Pancreas (tissue), 10 donors: ENCODE measurements at places on chromosomes 7 and 10.

- DNase-seq: no peak
Measured at GRCh38 chr7:140212100-140212881, 35.5 kb upstream of the KDM7A start.

GRCh38 chr10:97406064-97406463 is 4.9 kb upstream of the RRP12 start:
- DNase-seq: no peak

DNA sequence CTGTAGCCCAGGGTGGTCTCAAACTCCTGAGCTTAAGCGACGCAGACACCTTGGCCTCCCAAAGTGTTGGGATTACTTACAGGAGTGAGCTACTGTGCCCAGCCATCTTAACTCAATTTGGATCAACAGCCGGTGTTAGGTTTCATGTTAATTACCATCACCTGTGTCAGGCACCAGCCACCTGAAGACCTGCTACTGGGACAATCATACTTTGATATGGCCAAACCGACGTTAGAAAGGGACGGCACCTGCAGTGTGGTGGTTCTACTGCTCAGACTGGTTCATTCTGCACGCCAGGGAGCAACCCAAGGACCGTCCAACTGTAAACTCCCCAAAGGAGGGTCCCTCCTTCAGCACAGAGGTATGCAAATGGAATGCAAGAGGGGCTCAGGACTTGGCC is 74.2 kb upstream of the CYTH3 start:
- DNase-seq: no peak

- no peak for DNase-seq
Measured at GRCh38 chr7:144907577-144907976, 71.7 kb upstream of the TPK1 start.

GRCh38 chr7:71857338-71857737 is 554.8 kb downstream of the CALN1 start:
- DNase-seq: no peak

DNA sequence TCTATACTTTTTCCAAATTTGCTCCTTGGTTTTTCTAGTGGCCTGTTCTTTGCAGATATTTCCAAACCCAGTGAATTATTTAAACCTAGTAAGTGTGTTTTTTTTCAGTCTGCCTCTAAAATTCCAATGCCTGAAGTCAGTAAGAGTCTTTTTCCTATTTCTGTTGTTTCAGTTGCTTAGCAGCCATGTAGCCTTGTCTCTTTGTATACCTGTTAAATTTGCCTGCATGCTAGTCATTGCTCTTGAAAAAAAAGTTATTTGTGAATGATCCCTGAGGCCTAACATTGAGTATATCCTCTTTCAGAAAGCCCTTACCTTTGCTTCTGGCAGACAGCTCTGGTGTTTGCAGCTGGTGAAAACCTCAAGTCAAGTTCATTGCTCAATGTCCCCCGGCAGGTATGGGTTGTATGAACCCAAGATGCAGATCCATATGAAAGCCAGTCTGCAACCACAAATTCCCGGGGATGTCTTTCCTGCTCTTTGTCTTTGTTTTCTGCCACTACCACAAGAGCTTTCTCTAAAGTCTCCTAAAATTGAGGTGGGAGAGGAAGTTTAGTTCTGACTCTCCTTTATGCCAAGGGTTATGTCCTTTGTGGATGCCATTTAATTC is 35.7 kb downstream of the CH25H start:
- no peak for DNase-seq

GRCh38 chr10:128167926-128168520 is 41.8 kb upstream of the MKI67 start:
- DNase-seq: no peak

GRCh38 chr10:58030208-58030607 is 237.5 kb downstream of the IPMK start:
- DNase-seq: no peak

DNA sequence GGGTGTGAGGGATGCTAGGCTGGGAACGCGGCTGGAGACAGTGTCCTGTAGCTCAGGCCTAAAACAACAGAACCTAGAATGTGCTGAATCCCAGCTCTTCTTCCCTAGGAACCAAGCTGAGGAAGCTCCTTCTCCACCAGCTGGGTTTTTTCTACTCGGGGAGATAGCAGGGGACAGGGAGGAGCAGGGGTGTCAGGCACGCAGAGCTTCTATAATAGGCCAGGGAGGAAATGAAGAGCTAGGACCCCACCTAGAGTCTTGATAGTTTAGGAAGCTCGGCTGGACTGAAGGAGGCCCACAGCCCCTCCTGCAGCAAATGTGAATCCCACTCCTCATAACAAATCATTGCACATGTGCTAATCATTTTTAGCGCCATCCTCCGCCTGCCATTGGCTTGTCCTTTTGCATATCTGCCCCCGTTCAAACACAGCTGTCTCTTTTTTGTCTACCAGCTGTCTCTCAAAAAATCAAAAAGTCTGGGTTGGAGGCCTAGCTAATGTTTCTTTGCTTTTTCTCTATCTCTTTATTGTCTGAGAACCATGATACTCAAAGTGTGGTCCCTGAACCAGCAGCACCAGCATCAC is 24.1 kb upstream of the FAM180A start:
- DNase-seq: no peak

GRCh38 chr7:91187061-91187460 is 77.2 kb upstream of the FZD1 start:
- no peak for DNase-seq

DNA sequence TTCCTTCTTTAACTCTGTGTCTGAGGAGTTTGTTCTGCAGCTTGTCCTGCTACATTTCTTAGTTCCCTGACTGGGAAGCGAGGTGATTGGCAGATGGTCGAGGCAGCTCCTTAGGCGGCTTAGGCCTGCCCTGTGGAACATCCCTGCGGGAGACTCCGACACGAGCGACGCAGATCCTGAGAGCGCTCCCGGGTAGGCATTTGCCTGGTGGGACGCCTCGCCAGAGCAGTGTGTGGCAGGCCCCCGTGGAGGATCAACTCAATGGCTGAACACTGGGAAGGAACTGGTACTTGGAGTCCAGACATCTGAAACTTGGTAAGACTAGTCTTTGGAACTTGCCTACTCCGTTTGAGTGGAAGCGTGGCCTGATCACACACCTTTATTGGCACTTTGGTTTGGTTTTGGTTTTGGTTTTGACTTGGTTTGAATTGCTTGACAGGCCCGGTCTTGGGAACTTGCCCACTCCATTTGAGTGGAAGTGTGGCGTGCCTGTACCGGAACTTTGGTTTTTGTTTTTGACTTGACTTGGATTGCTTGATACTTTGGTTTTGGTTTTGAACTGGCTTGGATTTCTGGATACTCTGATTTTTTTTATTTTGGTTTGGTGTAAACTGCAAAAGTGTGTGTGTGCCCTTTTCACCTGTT is 42.6 kb downstream of the MAP3K8 start:
- DNase-seq: no peak

GRCh38 chr7:128757203-128757602 is 18.0 kb downstream of the CALU start:
- DNase-seq: no peak

DNA sequence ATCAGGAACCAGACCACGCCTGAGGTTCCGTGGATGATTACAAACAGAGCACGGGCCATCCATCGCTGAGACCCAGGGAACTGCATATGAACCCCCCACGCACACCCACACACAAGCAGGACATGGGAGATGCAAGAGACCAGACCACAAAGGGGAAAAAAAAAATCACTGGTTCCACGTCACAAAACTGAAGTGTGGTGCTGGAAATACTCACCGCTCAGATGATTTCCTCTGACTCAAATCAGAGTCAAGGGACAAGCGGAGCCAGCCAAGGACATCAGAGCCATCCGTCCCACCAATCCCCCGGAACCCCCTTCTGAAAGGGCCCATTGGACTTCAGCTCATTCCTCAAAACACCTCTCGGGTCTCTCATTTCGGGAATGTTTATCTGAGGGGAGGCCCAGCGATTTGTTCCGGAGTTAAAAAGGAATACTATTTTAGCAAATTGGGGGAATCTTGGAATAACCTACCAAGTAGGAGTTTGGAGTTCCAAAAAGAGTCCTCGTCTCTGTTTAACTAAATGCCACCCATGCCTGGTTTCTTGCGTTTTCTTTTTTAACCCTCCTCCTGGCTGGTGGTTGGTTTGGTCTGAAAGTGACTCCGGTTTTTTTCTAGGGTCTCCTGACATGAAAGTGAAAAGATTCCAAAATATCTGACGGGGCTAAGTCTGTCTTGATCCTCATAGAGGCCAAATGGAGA is 15.0 kb downstream of the SNX8 start:
- DNase-seq: no peak

- DNase-seq: no peak
Measured at GRCh38 chr10:11687357-11687771, 54.8 kb upstream of the ECHDC3 start.

- DNase-seq: peak; percentile 13
Measured at GRCh38 chr10:36023939-36024338, 381.8 kb upstream of the FZD8 start.

DNA sequence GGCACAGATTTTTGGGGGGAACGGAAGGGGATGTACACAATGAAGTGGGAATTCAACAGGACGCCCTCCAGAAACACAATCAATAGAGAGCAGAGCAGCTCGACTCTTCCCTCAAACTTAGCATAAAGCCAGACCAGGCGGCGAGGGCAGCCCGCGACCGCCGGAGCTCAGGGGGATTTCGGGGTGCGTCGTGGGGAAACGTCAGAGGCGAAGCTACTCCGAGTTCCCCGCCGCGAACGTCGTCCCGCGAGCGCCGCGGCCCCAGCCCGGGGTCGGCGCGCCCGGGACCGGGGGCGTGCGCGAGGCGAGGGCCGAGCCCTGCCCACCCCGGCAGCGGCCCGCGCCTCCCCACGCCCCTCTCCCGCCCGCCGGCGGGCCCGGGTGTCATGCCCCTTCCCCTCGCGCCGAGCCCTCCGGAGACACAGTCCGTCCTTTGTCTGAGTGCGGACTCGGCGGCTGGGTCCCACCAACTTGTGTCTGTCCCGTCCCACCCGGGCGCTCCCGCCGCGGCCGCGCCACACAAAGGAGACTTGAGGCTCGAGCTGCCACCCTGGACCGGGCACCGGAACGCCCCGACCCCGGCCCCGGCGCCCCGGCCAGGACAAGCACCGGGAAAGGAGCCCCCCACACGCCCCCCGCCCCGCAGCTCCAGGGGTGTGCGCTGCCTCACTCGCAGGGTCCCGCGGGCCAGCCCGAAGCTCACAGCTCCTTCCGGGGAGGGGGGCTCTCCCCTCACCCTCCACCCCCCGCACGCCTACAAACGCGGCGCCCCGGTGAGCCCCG is 634 bp downstream of the EZH2 start:
- DNase-seq: peak; percentile 29

GRCh38 chr10:14879928-14880193 is 1.2 kb downstream of the SUV39H2 start:
- no peak for DNase-seq

- no peak for DNase-seq
Measured at GRCh38 chr7:42117201-42117600, 119.8 kb downstream of the GLI3 start.

DNA sequence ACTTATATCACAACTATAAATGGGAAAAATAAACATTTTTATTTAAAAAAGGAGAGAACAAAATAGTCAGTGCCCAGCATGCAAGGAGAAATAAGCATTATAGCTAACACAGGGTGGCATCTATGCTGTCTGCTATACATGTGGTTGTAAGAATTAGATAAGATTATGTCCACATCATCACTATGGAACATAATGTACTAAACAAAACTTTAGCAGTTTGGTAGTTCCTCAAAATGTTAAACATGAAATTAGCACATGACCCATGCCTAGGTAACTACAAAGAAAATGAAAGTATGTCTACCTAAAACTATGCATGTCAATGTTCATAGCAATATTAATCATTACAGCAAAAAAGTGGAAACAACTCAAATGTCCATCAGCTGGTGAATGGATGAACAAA is 28.7 kb upstream of the RUFY2 start:
- no peak for DNase-seq

DNA sequence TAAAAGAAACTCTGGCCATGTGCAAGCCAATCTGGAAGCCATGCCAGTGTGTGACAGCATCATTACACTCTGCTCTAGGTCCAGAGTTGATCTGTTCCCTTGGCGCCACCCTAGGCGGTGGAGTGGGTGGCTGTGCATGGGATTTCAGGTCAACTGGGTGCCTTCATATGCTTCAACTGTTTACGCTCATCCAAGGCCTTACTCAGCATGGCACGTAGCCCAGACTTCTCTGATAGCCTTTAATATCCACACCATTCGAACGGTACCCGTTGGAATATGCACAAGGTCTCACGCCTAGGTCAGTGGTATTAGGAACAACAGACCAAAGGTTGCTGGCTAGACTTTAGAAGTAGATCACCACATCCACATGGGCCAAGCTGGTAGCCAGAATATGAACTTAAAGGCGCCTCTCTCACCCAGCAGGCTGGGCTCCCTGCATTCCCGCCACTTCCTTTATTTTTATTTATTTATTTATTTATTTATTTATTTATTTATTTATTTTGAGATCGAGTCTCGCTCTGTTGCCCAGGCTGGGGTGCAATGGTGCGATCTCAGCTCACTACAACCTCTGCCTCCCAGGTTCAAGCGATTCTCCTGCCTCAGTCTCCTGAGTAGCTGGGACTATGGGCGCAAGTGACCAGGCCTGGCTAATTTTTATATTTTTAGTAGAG is 18.7 kb upstream of the ACHE start:
- peak; percentile 63 for DNase-seq

DNA sequence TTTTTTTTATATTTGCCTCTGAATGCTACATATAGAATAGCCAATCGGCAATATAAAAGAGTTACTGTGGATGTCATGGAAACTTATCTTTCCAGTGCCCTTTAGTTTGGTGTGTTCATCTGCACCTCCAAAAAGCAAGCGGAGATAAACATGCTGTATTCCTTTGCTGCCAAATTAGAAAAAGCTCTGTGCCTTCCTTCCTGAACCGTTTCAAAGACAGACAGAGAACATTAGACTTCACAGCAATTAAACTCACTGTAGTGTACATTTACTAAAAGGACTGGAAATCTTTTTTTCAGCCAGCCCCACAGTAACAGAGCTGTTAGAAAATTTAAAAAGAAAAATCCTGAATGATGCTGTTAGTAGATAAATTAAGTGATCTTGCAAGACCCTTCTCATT is 707.5 kb downstream of the LRMDA start:
- no peak for DNase-seq

DNA sequence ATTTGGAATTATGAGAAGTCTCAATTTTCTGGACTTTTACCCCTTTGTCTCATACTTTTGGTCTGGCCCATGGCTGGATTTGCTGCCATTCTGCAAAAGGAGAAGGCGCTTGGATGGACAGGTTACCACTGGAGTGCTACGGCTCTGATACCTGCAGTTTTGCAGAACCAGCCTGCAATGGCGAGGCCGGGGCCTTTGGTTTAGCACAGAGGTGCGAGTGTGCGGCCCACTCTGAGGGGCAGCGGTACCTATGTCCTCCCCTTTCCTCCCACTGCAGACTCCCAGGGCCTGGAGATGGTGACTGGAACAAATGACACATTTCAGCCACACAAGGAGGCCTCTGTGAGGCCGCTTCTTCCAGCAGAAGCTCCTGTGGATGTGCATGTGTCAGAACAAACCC is 11.9 kb downstream of the ZNF777 start:
- no peak for DNase-seq

GRCh38 chr10:69644658-69645295 is 14.7 kb downstream of the FAM241B start:
- peak; percentile 35 for DNase-seq

DNA sequence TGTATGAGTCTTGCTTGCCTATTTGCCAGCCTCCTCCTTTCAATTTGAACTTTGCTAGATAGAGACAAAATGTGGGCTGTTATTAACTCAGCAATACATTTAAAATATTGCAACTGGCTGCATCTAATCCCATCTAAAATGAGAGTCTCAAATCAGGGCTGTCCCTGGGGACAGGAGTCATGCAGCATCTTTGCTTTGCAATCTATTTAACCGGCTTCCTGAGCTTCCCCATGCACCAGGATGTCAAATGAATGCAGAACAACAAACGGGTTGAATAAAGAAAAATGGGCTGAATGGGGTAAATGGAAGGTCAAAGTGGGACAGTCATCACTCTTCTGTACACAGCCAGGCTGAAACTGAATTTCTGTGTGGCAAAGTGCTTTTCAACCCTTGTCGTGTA is 89.2 kb downstream of the AOAH start:
- no peak for DNase-seq
